DMS 273 treated with DMSO at 0.1 percent for 48 hours (cell line): ENCODE measurements at places on chromosomes 5 and 9.
A peak's percentile ranks its signal among the peaks of the same experiment; 100 is the strongest.

GRCh38 chr5:170614720-170615119, 110.9 kb downstream of the KCNIP1 start:
- no peak for DNase-seq

GRCh38 chr9:14379280-14379679, 65.3 kb upstream of the NFIB start:
- no peak for DNase-seq

- DNase-seq: no peak
Observed at GRCh38 chr5:119583684-119584083, 45.7 kb upstream of the FAM170A start.

- no peak for DNase-seq
Observed at GRCh38 chr9:93132287-93132927, 1.6 kb downstream of the NINJ1 start.

DNA sequence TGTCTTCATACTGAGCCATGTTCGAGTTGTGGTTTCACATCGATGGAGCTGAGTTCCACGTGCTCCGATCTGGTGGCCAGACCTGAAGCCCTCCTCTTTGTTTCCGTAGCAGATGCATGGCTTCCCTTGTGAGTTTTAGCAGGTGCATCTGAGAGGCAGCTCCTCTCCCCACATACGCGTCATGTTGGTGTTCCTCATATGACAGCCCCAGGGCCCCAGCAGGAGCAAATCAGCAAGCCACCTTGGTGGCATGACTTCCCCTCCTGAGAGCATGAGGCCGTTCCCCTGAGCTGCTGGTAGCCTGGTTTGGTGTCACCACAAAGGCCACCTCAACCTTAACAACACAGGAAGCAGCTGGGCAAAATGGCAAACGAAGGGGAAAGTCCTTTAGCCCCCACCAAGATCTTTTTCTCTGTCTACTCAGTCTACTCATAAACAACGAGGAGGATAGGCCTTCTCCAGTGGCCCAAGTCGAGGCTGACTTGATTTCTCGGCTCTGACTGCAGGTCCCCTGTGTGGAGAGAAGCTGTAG, 5.9 kb downstream of the CYFIP2 start:
- no peak for DNase-seq

GRCh38 chr9:82512728-82513127, 524.2 kb downstream of the SPATA31D1 start:
- DNase-seq: no peak

- DNase-seq: no peak
Observed at GRCh38 chr9:90569511-90569910, 73.1 kb downstream of the DIRAS2 start.

- DNase-seq: no peak
Observed at GRCh38 chr5:52738095-52738506, 49.6 kb upstream of the ITGA1 start.

DNA sequence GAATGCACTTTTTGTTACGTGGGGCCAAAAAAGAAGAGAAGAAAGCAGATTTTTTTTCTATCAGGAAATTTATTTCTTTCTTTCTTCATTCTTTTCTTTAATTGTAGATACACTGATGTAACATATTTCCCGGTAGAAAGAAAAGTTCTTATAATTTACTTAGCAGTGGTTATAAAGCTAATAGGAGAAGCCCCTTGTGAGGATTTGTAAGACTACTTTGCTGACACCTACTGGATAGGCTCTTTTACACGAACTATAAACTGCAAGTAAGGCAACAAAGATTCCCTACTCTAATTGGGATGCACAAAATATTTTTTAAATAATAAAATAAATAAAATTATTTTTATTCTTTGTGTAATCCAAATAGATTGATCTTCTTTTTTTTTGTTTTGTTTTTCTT, 284.4 kb downstream of the DNAH5 start:
- DNase-seq: no peak

- DNase-seq: no peak
Observed at GRCh38 chr9:136552117-136552703, 6.4 kb upstream of the NOTCH1 start.

DNA sequence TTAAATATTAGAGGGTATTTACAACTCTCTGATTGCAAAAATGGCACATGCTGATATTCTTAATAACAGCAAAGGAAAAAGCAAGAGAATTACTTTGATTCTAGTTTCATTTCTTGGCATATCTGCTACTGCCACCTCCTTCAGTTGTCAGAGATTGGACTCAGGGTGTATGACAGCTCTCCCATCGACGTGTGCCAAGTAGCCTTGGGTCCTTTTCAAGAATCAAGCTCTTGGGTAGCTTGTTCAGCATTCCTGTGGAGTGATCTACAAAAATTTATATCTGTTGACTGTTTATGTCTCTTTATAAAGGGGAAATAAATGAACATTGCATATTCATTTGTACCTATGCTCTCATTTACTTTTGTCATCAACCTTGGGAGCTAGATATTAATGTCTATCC, 315.6 kb downstream of the PRR16 start:
- DNase-seq: no peak

GRCh38 chr9:130539420-130540223, 39.8 kb upstream of the FUBP3 start:
- DNase-seq: no peak

GRCh38 chr9:111610149-111610548, 10.7 kb upstream of the PTGR1 start:
- DNase-seq: no peak

GRCh38 chr5:10583663-10584572, 20.0 kb downstream of the ANKRD33B start:
- no peak for DNase-seq

DNA sequence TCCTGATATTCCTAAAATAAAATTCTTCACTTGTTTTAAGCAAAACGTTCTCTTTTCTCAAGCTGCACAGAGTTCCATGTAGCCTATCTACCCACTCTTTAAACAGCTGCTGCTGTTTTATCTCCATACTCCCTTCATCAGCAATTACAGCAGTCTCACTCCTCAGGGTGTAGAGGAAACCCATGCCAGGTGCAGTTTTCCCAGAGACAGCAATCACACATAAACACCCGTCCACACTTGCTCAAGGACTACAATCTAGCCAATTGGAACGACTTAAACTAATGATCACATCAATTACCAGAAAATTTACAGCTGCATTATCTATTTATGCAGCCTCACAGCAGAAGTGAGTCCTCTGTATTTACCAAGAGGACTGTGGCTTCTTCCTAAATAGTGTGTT, 141.7 kb downstream of the HTR1A start:
- no peak for DNase-seq

GRCh38 chr5:73856997-73857396, 231.0 kb downstream of the ARHGEF28 start:
- no peak for DNase-seq

GRCh38 chr5:57207007-57207653, 33.3 kb downstream of the GPBP1 start:
- no peak for DNase-seq

DNA sequence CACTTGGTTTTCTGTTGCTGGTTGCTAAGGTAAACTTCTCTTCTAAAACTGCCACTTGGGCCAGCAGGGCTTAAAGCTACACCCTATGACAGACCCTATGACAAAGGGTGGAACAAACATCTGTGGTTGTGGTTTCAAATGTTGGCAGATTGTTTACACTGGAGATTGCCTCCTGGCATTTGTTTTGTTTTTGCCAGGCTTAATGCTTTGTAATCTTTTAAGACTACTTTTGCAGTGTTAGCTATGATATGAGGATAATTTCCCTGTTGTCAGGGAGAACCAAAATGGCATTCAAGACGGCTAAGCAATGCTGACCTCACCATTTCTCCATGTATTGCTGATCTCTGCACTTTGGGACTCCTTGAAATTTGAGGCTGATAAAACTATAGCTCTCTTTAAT, 50.3 kb downstream of the MAMDC2 start:
- no peak for DNase-seq

GRCh38 chr5:33720176-33720575, 171.6 kb downstream of the ADAMTS12 start:
- no peak for DNase-seq

- DNase-seq: no peak
Observed at GRCh38 chr5:149498724-149499336, 52.4 kb downstream of the CSNK1A1 start.

GRCh38 chr5:71533615-71534014, 53.5 kb upstream of the MCCC2 start:
- no peak for DNase-seq

GRCh38 chr5:115985802-115986757, 23.8 kb downstream of the LVRN start:
- DNase-seq: no peak

DNA sequence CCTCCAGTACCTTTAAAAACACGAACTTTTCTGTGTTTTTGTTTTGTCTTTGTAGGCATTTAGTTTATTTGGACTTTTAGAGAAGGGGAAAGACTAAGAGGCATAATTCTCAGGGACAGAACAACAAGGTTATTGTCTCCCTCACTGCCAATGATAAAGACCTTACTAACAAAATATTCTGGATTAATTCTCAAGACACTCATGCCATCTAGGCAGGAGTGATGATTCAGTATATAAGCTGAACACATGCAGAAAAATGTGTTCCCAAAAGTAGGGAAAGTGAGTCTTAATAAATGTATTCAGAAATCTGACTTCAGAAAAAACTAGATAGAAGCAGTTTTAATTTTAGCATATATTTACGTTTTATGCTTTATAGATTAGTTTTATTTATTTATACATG, 17.4 kb upstream of the ASPN start:
- DNase-seq: no peak

- no peak for DNase-seq
Observed at GRCh38 chr9:78030296-78030552, 1.4 kb downstream of the GNAQ start.

DNA sequence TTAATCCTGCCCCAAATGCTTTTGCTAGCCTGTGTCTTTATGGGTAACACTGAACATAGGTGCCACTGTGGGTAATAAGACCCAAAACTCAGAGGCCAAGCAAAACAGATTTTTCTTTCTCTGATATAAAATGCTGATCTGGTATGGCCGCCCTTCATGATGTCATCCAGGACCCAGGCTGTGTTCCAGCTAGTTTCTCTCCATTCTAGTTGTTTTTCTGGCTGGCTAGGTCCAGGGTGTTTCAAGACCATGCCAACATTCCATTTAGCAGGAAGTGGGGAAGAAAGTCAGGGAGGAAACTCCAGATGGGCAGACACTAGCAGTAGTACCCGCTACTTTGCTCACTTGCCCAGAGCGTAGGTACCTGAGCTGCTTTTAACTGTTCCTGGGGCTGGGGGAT, 183.9 kb upstream of the OTULINL start:
- DNase-seq: no peak

GRCh38 chr9:134325813-134326723, at the start of gene RXRA:
Gene RXRA, plus strand, starts transcription at chr9:134326455. Its CDS starts 177 bp downstream, at chr9:134326632.
- peak; percentile 12 for DNase-seq

GRCh38 chr9:122572456-122572855, 10.7 kb downstream of the OR1L8 start:
- no peak for DNase-seq

- DNase-seq: no peak
Observed at GRCh38 chr9:108410161-108410560, 445.6 kb downstream of the ACTL7B start.

DNA sequence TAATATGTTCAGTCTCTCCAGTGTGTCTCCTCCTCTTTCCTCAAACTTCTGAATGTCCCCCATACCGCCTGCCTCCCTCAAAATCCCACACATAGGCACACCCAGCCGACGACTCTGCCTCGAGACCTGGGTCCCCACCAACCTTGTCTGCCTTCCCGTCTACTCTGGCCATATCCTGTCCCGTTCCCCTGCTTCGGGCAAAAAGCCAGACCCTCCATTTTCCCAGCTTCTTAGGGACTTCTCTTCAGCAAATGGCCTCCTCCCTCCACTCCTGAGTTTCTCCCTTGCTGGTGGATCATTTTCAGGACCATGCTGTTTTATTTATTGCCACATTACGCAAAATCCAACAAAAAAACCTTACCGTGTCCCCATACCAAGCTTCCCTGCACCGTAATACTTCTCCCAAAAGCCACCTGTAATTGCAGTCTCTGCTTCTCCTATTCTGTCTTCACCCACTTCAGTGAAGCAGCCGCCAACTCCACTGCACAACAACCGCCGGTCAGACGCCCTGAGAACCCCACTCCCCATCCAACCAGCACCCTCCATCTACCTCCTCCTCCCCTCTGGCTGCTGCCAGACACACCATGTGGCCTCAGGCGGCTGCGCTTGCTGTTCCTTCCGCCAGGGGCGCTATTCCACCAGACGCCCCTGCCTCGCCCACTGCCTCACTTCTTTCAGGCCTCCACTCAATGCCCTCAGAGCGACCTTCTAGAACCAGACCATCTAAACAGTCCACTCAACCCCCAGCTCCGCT, 117.0 kb downstream of the TRPM6 start:
- DNase-seq: peak; percentile 3

- no peak for DNase-seq
Observed at GRCh38 chr5:31221001-31221400, 27.5 kb downstream of the CDH6 start.

GRCh38 chr5:124342986-124343385, 403.5 kb downstream of the ZNF608 start:
- no peak for DNase-seq

- DNase-seq: no peak
Observed at GRCh38 chr5:122311497-122311960, 508 bp upstream of the SNCAIP start.

- DNase-seq: no peak
Observed at GRCh38 chr9:107466826-107467225, 22.7 kb downstream of the KLF4 start.

GRCh38 chr9:3473405-3473804, 52.4 kb downstream of the RFX3 start:
- DNase-seq: no peak

- no peak for DNase-seq
Observed at GRCh38 chr9:114497236-114497635, 8.0 kb downstream of the WHRN start.

- no peak for DNase-seq
Observed at GRCh38 chr9:95640336-95640735, 123.6 kb upstream of the PTCH1 start.
